ENCODE measurements at places on chromosomes 16 and 17.

DNA sequence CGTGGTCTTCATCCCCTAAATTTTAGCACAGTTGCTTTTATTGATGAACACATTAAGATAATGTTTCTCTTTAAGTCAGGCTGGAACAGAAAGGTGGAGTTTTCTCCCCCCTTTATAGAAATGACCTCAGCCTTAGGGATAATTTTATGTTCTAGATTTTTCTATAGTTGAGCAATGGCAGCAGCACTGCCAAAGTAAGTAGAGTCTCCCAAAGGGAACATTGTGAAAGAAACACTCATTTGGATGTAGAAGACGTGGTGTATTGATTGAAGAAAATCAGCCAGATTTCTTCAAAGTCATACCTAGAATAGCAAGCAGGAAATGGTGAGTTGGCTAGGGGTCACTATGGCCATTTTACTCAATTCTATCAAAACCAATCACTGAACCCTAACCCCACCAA is 122.5 kb downstream of the DNAH9 start:
- no peak for DNase-seq

DNA sequence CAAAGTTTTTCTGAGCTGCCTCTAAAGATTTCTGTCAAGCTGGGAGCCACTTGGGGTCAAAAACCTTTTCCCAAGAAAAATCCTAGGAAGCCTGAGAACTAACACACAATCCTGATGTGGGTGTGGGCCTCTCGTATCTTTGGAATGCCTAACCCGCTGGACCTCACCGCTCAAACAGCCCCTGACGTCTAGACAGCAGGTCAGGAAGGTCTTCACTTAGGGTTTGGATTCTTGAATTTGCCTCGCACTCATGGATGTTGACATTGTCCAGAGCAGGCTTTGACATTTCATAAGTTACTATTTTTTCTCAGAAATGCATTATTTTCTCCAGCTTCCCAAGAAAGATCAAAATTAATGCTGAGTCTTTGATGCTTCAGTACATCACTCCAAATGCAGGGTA is 18.9 kb downstream of the TEX2 start:
- DNase-seq: no peak

GRCh38 chr17:80064696-80065095 is 28.3 kb downstream of the CCDC40 start:
- DNase-seq: no peak

DNA sequence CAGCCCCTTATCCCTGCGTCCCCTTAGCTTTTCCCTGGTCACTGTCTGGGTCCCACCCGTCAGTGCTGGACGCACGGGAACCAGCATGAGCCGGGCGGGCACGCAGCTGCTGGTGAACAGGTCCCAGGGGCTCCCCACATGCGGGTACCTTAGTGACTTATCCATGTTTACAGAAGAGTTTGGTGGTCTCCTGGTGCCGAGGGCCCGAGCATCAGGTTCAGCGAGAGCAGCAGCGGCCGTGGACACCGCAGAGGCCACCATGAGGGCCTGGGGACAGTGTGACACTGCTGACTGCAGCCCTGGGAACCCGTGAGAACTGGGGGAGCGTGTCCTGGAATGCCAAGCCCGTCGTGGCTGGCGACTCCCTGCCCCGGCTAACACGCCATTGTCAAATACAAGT is 6.5 kb downstream of the CD7 start:
- DNase-seq: no peak

GRCh38 chr16:64317601-64318000 is 804.3 kb downstream of the CDH11 start:
- DNase-seq: no peak

GRCh38 chr16:16016388-16016964 is 67.1 kb downstream of the ABCC1 start:
- no peak for DNase-seq

GRCh38 chr16:82056550-82056896 is 21.5 kb downstream of the HSD17B2 start:
- no peak for DNase-seq

DNA sequence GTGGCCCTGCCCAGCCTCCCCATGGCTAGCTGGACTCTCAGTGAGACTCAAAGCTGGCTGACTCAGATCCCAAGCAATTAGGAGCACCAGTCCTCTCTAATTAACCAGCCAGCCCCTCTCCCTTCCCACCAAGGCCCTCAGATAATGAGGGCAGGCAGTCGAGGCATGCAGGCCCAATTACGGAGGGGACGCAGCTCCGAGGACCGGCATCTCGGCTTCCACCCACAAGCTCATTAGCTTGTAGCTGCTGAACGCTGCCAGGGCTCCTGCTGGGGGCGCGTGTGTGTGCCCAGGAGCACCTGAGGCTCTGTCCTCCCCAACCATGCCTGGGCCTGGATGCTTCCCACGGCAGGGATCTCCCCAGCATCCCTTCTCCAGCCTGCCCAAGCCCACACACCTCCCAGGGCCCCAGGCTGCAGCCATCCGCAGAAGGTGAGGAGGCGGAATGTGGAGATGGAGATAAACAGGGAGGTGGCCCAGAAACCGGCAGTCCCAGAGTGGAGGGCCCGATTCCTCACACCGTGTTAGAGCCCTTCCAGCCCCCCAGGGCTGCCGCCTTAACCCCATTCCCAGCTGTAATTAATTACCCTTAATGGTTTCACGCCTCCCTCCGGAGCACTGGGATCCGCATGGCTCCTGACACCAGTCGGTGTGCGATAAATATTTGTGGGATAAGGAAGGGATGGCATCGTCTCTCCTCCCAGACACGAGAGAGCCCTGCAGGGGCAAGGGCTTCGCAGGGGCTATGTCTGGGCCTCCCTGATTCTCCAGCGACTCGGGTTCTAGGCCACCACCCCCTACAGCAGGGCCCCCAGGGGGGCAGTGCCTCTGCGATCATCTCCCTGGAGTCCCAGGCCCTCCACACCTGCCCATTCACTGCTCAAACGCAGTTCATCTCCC is 42.2 kb downstream of the RPH3AL start:
- no peak for DNase-seq

Measured in erythroblast (primary cell).